ENCODE measurements at places on chromosomes 5 and 9. TPM values are rescaled to one million over a fixed set of nuclear protein-coding genes. Genes with fewer than 3 reads are reported as not detected.
A peak's percentile ranks its signal among the peaks of the same experiment; 100 is the strongest.

- no peak for DNase-seq
- no peaks in the 10 kb centered on the region for H3K27me3 ChIP-seq
- H3K27ac ChIP-seq: no peak overlapping the region
- no peak overlapping the region for H3K4me3 ChIP-seq
- no peaks in the 10 kb centered on the region for H3K4me1 ChIP-seq
Measured at GRCh38 chr5:101160002-101160401, 256.9 kb upstream of the ST8SIA4 start.

DNA sequence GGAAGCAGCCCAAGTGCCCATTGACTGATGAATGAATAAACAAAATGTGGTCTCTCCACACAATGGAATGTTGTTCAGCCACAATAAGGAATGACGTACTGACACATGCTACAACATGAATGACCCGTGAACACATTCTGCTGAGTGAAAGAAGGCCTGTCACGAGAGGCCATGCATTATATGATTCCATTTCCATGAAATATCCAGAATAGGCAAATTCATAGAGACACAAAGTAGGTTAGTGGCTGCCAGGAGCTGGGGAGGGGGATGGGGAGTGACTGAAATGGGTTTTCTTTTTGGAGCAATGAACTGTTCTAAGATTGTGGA lies 41.4 kb downstream of the BICD2 start:
- H3K27ac ChIP-seq: no peak overlapping the region
- no peak overlapping the region for H3K4me3 ChIP-seq
- H3K27me3 ChIP-seq: no peaks in the 10 kb centered on the region
- H3K4me1 ChIP-seq: no peaks in the 10 kb centered on the region
- DNase-seq: no peak

DNA sequence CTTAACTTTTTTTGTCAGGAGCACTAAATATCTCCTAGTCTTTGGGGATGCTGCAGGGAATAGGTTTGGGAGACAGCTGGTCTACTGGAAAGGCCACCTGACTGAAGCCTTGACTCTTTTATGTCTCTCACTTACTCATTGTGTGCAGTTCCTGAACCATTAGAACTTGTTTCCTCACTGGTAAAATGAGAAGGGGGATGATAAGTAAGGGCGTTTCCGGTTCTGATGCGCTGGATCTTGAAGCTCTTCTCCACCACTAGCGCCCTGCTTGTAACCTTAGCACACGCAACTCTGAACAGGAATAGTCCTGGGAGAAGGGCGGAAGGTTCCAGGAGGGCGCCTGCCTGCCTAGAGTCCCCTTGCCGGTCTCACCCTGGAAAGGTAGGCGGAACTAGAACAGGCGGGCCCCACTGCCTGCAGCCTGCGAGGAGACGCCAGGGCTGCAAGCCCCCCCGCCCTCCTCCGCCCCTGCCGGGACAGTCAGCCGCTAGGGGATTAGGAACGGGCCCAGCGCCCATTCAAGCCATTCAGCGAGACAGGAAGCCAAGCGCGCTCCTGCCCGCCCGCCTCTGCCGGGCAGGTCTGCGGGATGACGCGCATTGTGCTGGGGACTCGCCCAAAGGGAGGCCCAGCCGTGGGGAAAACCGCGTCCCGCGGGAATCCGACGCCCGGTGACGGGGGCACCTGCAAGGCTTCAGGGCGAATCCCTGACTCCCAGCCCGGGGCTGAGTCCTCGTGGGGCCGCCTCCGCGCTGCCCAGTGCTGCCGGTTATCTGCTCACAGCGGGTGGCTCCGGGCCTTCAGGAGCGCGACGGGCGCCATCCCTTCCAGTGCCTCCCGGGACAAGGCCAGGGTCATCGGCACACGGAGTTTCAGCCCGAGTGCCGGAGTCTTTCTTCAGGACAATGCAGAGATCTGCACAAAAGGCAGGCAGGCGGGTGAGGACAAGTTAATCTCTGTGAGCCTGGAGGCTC lies 44.0 kb upstream of the XPA start:
- no peaks in the 10 kb centered on the region for H3K4me1 ChIP-seq
- DNase-seq: peak; percentile 76

GRCh38 chr5:176776141-176776865 lies 34.1 kb upstream of the UNC5A start:
- H3K4me3 ChIP-seq: no peak overlapping the region
- H3K27ac ChIP-seq: no peak overlapping the region
- DNase-seq: peak; percentile 42
- no peaks in the 10 kb centered on the region for H3K27me3 ChIP-seq
- H3K4me1 ChIP-seq: no peaks in the 10 kb centered on the region

GRCh38 chr5:58496488-58496887 lies 5.3 kb downstream of the GAPT start:
- H3K36me3 ChIP-seq: no peaks in the 10 kb centered on the region
- H3K4me3 ChIP-seq: no peak overlapping the region
- no peak for DNase-seq
- H3K27ac ChIP-seq: no peak overlapping the region
- H3K27me3 ChIP-seq: no peaks in the 10 kb centered on the region
- H3K4me1 ChIP-seq: no peaks in the 10 kb centered on the region

- DNase-seq: no peak
- peak overlapping the region; percentile 91 for H3K4me3 ChIP-seq
- no peaks in the 10 kb centered on the region for H3K4me1 ChIP-seq
- H3K36me3 ChIP-seq: no peaks in the 10 kb centered on the region
Measured at GRCh38 chr5:138542180-138542955, 668 bp downstream of the ETF1 start.

GRCh38 chr5:72222521-72222920 lies 97.5 kb downstream of the MRPS27 start:
- H3K4me3 ChIP-seq: no peak overlapping the region
- peaks cover 4% of the 10 kb centered on the region for H3K4me1 ChIP-seq
- H3K27ac ChIP-seq: no peak overlapping the region
- no peaks in the 10 kb centered on the region for H3K27me3 ChIP-seq
- no peak for DNase-seq

GRCh38 chr5:114038756-114039155 lies 323.1 kb upstream of the KCNN2 start:
- no peaks in the 10 kb centered on the region for H3K27me3 ChIP-seq
- DNase-seq: no peak
- H3K36me3 ChIP-seq: no peaks in the 10 kb centered on the region
- H3K4me3 ChIP-seq: no peak overlapping the region

DNA sequence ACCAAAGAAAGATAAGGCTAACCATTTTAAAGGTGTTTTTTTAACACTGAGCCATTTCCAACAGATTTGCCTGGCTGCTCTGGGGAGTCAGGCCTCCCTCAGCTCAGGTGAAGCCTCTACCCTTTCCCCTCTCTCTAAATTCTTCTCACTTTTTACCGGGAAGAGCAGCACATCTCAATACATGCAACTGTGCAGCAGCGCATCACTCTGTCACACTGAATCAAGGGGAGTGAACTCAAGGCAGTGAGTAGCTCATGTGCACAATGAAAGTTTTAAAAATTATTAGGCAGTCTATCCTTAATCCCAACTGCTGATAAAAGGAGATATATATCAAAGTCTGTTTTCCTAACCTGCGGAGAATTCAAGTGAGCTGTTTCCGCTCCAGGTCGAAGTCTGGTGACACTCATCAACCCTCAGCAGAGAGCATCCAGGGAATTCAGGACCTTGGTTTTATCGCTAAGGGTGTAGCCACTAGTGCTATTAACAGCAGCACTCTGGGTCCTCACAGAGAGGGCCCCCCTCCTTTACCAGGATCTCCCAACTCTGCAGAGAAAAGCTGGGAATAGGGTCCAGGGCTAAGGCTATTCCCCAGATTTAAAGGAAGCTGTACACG lies 1.0 kb downstream of the CEMIP2 start:
- no peaks in the 10 kb centered on the region for H3K4me1 ChIP-seq
- H3K27ac ChIP-seq: no peak overlapping the region
- no peaks in the 10 kb centered on the region for H3K36me3 ChIP-seq
- H3K27me3 ChIP-seq: no peaks in the 10 kb centered on the region

DNA sequence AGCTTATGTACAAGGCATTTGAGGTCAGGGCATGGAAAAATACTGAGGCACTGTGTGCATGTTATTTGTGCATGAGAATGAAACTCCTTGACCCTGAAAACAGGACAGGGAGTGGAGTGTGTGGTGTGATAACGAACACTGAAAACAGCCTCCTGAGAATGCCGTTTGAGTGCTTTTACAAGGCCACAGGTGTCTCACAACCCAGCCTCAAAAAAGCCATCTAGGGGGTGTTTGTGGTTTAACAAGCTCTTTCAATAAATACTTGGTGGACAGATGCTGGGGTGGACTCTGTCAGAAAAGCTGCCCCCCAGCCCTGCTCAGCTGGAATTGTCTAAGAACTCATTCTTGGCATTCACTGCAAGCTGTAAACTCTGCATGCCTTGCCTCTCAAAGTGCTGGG lies 94.0 kb upstream of the SLC25A48 start:
- no peak overlapping the region for H3K27ac ChIP-seq
- no peaks in the 10 kb centered on the region for H3K36me3 ChIP-seq
- no peaks in the 10 kb centered on the region for H3K27me3 ChIP-seq
- no peaks in the 10 kb centered on the region for H3K4me1 ChIP-seq
- no peak for DNase-seq
- no peak overlapping the region for H3K4me3 ChIP-seq

DNA sequence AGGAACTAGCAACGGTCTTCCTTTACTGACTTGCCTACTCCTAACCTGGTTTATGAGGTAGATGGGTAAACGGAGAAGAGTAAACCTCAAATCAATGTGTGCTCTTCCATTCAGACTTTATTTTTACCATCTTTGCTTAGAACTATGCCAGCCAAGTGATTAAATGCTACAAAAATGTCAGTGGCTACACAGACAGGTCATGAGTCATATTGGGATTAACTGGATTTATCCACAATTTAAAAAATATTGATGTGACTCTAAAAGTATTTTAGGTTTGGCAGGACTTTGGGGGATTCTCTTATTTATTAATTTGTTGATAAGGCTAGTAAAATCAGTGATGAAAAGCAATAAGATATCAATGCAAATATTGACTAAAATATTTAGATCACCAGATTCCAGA lies 275.0 kb downstream of the PLK2 start:
- no peaks in the 10 kb centered on the region for H3K27me3 ChIP-seq
- H3K4me1 ChIP-seq: peaks cover 13% of the 10 kb centered on the region
- no peaks in the 10 kb centered on the region for H3K36me3 ChIP-seq

GRCh38 chr5:142872795-142873194 lies 102.6 kb downstream of the ARHGAP26 start:
- H3K4me3 ChIP-seq: no peak overlapping the region
- H3K4me1 ChIP-seq: peaks cover 4% of the 10 kb centered on the region
- DNase-seq: no peak
- H3K27ac ChIP-seq: no peak overlapping the region
- H3K36me3 ChIP-seq: no peaks in the 10 kb centered on the region
- no peaks in the 10 kb centered on the region for H3K27me3 ChIP-seq

GRCh38 chr5:126234563-126235195 lies 188.5 kb upstream of the GRAMD2B start:
- H3K27me3 ChIP-seq: no peaks in the 10 kb centered on the region
- no peak overlapping the region for H3K27ac ChIP-seq
- H3K4me1 ChIP-seq: no peaks in the 10 kb centered on the region

DNA sequence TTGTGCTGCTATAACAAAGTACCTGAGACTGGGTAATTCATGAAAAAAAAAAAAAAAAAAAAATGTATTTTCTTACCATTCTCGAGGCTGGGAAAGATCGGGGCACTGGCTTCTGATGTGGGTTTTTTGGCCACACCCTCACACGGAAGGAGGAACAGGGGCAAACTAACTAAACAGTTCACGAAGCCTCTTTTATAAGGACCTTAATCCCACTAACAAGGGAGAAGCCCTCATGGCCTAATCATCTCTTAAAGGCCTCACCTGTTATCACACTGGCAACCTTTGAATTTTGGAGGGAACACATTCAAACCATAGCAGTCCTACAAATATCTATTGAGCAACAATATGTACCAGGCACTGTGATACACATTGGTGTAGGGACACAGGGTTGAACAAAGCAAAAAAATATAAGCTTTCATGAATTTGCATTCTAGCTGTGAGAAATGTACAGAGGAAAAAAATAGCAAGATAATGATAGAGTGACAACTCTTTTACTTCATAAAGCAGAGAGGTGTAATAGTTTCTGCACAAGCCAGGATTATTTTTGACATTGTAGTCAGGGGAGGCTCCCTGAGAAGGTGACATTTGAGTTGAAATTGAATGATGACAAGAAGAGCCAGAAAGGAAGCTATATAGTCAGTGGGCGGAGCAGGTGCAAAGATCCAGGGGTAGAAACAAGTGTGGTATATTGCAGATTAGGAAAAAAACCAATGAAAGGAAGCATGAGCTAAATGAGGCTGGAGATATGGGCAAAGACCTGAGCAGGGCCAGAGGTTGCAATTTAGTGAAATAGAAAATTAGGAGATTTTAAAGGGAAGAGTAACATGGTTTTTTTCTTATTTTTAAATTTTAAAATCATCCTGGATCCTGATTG lies 68.1 kb upstream of the GRAMD2B start:
- DNase-seq: no peak
- no peaks in the 10 kb centered on the region for H3K36me3 ChIP-seq
- no peak overlapping the region for H3K4me3 ChIP-seq
- H3K27me3 ChIP-seq: no peaks in the 10 kb centered on the region

DNA sequence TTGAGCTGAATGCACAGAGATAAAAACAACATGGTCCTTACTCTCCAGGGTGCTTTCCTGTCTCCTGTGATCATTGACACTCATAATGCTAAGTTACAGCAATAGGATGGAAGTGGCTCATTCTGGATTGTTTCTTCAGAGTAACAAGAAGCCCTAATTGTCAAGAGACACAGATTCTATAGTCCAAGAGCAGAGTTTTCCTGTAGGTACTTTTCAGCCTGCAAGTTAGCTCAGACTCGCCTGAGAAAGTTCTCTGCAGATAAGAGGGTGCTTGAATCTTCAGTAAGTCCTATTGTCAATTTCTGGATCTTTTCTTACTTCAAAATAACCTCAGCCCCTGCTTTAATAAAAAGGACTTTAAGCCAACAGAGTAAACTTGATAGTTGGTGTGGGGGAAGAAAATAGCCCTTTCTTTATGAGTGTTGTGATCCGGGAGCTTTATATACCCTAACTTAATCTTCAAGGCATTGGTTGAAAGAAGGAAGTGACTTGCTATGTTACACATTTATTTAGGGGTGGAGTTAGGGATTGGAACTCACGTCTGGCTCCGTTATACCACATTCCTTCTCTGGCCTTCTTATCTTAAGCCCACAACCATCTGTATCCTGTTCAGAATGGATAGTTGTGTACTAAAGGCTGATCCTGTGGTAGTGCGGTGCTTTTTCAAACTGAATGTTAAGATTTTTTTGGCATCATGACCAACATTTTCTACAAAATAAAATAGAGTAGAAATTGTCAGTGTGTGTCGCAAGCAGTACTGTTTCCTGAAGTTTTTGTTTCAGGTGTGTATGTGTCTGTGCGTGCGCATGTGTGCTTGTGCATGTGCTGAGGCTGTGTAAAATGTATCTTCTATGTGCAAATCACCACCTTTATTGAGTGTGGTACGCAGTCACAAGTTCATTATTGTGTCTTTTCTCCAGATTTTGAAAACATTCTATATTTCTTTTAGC lies 173.9 kb downstream of the WDR70 start:
- no peaks in the 10 kb centered on the region for H3K27me3 ChIP-seq
- no peak overlapping the region for H3K4me3 ChIP-seq
- no peak overlapping the region for H3K27ac ChIP-seq

GRXCR2 gene
- total RNA-seq: not detected

GTF2H2 gene
- 25.3 TPM for total RNA-seq

ZNF483 gene
- 14.6 TPM for total RNA-seq

ODF2 gene
- total RNA-seq: 28.9 TPM

GGTA1 gene
- total RNA-seq: 17.6 TPM

CLTA gene
- total RNA-seq: 118 TPM
